ENCODE measurements at places on chromosomes 4 and X.

DNA sequence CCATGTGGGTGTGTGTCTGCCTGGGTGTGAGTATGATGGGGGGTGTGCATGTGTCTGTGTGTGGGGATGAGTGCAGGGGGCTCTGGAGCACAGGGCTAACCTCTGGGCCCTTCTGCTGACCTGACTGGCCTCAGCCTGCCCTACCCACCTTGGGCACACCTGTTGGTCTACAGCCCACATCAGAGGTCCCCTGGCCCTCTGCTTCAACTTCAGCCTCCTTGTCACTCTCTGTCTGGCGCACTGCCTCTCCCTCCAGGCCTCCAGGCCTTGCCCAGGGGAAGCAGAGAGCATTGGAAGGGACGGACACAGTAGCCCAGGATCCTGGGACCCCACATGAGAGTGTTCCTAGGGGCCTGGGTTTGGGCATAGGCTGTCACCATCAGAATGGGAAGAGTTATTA is 115.4 kb downstream of the EFNB1 start:
- no peak for DNase-seq

GRCh38 chr4:94798808-94799207 is 41.1 kb downstream of the BMPR1B start:
- no peak for DNase-seq

DNA sequence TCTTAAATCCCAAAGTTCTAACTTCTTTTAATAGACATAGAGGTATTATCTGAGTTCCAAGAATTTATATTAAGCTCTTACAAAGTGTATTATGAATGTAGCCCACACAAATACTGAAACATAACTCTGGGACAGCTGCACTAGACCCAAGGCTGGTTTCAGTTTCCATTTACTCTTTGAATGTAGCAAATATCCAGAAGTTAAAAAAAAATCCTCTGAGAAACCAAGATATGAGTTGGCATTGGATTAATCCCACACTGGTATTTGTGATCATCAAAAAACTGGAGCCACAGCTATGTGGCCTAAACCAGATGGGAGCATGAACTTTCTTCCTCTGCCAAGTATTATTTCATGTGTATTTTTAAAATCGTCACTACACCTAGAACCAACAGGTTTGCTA is 23.6 kb upstream of the SMPX start:
- no peak for DNase-seq

DNA sequence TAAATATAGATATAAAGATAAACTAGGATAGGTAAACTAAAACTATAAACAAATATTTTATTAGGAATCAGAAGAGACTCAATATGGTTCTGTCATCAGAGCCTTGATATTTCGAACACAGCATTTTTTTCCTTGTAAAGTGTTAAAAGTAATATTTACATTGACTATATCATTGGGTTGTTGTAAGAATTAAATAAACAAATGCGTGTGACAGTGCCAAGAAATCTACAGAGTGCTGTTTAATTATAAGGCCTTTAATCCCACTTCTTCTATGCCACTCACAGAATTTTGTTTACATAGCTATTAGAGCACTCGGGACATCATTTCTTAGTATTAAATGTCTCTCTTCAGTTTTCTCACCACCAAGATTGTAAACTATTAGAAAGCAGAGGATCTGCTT is 807.4 kb downstream of the FSTL5 start:
- DNase-seq, result no peak

- DNase-seq, result no peak
Measured at GRCh38 chrX:19358521-19358920, 14.8 kb downstream of the PDHA1 start.

GRCh38 chrX:2501559-2502102 is 855 bp upstream of the DHRSX start:
- no peak for DNase-seq

- no peak for DNase-seq
Measured at GRCh38 chr4:73311428-73311827, 52.8 kb upstream of the ANKRD17 start.

DNA sequence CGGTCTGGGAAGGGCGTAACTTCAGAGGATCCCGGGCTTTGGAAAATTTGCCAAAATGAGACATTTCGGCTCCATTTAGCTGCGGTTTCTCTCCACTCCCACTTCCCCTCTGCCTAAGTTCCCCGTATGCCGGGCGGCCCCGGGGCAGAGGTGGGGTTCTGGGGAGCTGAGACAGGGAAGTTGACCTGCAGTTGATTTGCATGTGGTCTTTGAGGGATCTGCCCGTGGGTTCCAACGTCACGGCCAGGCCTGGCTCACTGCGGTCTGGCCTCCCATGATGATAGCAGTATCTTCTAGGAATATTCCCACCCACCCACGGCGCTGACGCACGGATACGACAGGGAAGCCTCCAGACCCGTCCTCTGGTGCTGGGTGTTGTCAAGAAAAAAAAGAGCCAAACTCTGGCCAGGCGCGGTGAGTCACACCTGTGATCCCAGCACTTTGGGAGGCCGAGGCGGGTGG is 27.3 kb upstream of the CRLF2 start:
- no peak for DNase-seq

DNA sequence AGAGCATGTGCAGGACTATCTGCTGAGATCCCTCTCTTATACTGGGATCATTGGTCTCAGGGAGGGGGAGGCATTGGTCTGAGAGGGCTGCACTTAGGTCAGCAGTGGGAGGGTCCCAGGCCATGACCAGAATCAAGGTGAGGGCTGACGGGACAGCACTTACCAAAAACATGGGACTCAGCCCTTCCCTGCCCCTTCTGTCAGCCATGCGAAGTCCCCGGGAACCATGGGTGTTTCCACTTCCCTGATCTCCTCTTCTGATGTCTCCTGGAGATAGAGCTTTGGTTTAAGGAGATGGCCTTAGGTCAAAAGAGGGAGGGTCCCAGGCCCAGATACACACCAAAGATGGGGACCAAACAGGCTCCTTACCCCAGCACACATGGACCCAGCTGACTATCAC is 12.9 kb upstream of the HSFX1 start:
- DNase-seq, result no peak

- DNase-seq, result no peak
Measured at GRCh38 chr4:183409483-183409882, 35.0 kb upstream of the CDKN2AIP start.

- DNase-seq, result no peak
Measured at GRCh38 chr4:108008721-108009120, 19.0 kb downstream of the HADH start.

- no peak for DNase-seq
Measured at GRCh38 chr4:24772061-24772705, 23.2 kb upstream of the SOD3 start.

GRCh38 chr4:2634014-2634413 is 97.6 kb downstream of the FAM193A start:
- no peak for DNase-seq

GRCh38 chr4:108702960-108703359 is 52.6 kb downstream of the OSTC start:
- DNase-seq, result no peak

DNA sequence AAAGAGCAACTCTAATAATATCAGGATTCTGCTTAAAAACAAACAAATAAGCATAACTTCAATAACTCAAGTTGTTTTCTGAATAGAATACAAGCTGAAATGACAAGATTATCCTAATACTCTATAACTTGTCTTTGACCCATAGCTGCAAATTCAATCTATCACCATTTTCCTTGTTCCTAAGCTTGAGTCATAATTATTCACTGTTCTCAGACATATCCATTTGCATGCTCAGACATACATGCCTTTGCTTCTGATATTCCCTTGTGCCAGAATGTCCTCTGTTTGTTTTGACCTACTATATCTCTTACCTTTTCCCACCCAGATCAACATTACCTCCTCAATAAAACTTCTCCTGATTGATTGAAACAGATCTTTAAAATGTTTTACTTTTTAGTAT is 109.7 kb downstream of the SNCA start:
- no peak for DNase-seq

- DNase-seq, result no peak
Measured at GRCh38 chr4:139564502-139564901, 8.5 kb upstream of the SETD7 start.

DNA sequence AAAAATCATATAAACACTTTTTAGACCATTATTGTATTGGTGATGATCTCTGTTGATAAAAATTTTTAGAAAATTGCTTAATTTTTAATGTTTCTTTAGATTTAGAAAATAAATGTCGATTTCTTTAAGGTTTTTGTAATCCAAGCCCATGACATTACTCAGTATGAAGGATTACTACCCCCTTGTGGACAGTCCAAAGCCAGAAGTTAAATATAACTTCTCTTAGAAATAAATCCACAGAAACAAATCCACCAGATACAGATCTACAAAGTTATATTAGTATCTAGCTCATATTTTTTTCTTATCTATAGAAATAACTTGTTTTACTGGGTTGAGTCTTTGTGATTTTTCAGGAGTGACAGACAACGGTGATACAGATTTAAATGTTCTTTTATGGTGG is 18.9 kb downstream of the TIFA start:
- DNase-seq, result no peak

- no peak for DNase-seq
Measured at GRCh38 chrX:97310373-97310772, 426.7 kb downstream of the RPA4 start.

DNA sequence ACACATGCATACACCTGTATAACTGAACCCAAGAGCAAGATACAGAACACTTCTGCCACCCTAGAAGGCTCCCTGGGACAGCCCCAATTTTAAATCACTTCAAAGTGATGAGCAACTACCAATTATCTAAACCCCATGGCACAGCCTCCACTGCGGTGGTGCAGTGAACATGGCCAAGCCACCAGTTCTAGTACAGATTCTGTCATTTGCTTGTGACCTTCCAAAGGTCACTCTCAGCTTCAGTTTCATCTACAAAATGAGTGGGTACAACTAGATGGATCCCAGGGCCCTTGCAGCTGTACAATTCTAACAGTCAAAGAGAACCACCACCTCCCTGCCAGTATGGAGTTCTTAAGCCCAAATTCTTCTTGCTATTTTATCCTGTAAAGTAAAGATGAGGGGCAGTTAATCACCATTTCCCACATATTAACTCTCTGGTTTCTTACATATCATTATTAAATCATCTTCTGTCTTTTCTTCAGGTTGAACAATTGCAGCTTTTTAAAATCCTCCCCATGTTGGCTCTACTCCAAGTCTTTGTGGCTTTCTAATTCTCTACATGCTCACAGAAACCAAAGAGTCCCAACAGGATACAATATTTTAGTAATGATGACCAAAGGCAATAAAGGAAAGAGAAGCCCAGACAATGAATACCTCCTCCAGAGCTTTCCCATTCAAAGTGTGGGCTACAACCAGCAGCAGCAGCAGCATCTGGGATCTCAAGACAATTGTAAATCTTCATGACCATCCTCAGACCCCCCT is 39.0 kb upstream of the GPM6B start:
- no peak for DNase-seq

GRCh38 chr4:20698382-20698781 is 1.9 kb upstream of the PACRGL start:
- no peak for DNase-seq

DNA sequence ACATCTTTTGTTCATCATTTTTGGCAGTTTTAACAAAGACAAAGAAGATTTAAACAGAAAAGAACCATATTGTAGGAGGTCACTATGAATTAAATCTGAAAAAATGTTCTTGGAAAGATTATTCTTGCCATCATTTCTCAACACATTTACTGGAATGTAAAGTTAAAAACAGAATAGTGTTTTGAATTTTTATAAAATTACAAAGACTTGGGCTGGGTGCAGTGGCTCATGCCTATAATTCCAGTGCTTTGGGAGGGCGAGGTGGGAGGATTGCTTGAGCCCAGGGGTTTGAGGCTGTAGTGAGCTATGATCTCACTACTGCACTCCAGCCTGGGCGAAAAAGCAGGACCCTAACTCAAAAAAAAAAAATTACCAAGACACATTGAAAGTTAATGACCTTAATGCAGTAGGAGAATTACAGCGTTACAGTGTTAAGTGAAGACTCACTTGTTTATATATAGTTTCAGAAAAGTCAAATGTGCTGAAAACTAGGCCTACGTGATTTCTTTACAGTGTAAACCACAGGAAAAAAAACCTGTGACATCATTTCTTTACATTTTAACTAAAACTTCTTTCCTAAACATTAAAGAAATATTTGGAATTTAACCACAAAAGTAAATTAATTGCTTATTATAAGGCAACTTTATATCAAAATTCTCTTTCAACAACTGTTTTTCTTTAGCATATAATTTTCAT is 7.9 kb downstream of the FAM13A start:
- DNase-seq, result no peak

GRCh38 chrX:29067351-29067750 is 480.1 kb downstream of the IL1RAPL1 start:
- DNase-seq, result no peak

DNA sequence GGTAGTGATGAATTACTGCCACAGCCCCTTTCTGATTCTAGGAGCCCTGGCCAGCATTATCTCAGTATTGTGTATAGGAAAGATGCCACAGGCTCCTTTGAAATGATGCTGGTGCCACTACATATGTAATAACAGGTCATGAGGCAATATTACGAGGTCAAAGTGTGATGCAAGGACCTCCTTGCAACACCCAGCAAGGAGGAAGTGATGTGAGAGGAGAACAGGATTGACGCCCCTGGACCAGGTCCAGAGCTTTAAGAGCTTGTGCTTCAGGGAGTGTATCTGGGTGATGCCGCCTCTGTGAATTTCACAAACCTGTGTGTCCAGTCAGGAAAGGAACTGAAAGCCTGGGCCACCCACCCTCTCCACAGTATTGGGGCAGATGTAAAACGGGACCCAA is 261.8 kb downstream of the MID1IP1 start:
- no peak for DNase-seq

DNA sequence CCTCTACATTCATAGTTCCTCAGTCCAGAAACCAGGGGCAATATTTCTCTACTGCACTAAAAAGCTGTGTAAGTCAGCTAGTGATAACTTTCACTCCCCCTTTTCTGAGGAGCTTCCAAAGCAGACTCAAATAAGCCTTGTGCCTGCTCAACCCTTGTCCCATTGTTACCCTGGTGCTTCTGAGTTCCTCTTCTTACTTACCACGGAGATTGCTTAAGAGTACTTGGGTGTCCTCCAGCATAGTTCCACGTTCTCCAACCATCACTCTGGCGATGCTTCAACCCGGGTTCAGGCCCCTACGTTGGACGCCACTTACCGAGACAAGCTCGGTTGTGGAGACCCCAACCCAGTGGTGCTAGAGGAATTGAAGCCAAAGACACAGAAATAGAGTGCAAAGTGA is 71.6 kb downstream of the ADAM29 start:
- no peak for DNase-seq

DNA sequence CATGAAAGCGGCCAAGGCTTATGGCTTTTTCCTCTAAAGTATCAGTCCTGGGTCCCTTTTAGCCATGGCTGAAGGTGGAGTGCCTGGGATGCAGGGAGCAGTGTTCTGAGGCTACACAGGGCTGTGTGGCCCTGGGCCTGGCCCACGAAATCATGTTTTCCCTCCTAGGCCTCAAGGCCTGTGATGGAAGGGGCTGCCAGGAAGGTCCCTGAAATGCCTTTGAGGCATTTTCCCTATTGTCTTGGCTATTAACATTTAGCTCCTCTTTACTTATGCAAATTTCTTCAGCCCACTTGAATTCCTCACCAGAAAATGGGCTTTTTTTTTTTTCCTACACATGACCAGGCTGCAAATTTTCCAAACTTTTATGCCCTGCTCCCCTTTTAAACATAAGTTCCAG is 657.0 kb downstream of the DACH2 start:
- DNase-seq, result no peak
